Small intestine (tissue), 16 donors: ENCODE measurements at places on chromosomes 7 and 10. TPM values are rescaled to one million over a fixed set of nuclear protein-coding genes. Genes with fewer than 3 reads are reported as not detected.

The IDI2 gene
- not detected for polyA plus RNA-seq

GRCh38 chr7:4711093-4711492 is 29.0 kb downstream of the FOXK1 start:
- DNase-seq, result no peak

DNA sequence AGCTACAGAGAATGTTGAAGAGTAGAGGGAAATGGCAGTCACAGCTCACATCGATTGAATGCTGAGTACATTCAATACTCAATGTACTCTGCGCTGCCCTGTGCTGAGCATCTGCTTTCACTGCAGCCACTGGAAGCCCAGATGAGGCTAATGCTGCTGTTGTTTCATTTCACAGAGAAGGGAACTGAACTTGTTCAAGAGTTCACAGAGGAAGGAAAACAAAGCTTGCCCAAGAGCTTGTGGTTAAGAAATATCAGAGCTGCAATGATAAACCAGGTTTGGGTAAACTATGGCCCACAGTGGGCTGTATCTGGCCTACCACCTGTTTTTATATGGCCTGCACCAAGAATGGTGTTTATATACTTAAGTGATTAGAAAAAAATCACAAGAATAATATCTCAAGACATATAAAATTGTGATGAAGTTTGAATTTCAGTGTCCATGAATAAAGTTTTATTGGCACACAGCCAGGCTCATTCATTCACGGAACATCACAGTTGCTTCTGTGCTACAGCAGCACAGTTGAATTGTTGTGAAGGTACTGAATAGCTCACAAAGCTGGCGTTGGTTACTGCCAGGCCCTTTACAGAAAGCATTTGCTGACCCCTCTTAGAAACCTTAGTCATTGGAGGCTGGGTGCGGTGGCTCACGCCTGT is 64.1 kb downstream of the CFAP58 start:
- no peak for DNase-seq

The TMEM270 gene
- polyA plus RNA-seq, result 0.18 TPM

GRCh38 chr7:140903741-140904480 is 20.8 kb downstream of the BRAF start:
- DNase-seq, result no peak

The TEX36 gene
- not detected for polyA plus RNA-seq

DNA sequence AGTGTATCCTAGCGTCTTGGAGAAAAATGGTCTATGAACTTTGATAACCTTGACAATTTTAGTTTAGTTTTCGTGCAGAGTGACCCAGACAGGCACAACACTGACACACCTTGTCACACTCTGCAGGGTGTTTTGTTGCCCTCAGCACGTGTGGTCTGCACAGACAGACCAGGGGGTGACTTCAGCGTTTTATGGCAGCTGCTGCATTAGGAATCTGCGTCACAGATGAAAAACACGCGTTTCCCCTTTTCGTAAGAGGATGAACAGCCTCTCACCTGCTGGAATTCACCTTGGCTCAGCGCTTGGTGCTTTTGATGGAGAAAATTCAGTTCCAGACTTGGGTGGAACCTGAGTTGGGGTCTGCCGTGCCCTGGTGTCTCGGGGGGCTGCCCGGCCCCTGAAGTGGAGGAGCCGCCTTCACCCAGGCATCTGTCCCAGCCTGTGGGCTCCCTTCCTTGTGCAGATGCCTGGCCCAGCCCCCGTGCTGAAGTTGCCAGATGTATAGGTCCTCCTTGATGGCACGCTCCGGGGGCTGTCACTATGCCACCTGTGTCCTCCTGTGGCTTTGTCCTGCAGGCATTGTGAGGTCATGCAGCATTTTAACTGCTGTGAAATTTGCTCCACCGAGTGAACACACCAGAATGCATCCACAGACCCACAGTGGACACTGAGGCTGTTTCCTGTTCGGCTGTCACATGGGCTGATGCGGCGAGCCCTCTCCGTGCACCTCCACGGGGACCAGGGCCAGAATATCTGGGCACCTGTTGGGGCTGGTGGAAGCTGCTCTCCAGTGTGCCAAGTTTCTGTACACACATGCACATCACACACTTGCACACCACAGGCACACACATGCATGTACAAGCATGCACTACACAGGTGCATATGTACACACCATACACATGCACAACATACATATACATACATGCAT is 18.3 kb downstream of the INPP5A start:
- no peak for DNase-seq

The PNLIPRP3 gene
- polyA plus RNA-seq, result not detected

GRCh38 chr10:78774614-78774998 is 294.2 kb upstream of the ZMIZ1 start:
- DNase-seq, result no peak

DNA sequence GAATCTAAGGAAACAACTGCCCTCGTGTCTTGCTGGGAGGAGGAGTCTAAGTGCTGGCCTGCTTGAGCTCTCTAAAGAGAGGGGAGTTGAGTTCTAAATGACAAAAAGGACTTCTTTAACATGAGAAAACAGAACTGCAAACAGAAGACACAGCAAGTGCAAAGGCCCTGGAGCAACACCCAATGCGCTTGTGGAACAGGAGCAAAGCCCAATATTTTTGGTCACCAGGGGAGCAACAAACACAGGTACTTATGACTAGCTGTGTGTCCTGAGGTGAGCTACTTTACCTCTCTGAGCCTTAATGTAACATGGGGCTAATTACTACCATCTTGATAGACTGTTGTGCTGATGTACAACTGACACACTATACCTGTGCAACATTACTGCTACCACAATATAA is 634.3 kb downstream of the PARD3 start:
- DNase-seq, result no peak

The AQP1 gene
- polyA plus RNA-seq, result 175 TPM

- DNase-seq, result peak; percentile 72
Measured at GRCh38 chr10:102604439-102604841, 39.8 kb upstream of the TRIM8 start.

DNA sequence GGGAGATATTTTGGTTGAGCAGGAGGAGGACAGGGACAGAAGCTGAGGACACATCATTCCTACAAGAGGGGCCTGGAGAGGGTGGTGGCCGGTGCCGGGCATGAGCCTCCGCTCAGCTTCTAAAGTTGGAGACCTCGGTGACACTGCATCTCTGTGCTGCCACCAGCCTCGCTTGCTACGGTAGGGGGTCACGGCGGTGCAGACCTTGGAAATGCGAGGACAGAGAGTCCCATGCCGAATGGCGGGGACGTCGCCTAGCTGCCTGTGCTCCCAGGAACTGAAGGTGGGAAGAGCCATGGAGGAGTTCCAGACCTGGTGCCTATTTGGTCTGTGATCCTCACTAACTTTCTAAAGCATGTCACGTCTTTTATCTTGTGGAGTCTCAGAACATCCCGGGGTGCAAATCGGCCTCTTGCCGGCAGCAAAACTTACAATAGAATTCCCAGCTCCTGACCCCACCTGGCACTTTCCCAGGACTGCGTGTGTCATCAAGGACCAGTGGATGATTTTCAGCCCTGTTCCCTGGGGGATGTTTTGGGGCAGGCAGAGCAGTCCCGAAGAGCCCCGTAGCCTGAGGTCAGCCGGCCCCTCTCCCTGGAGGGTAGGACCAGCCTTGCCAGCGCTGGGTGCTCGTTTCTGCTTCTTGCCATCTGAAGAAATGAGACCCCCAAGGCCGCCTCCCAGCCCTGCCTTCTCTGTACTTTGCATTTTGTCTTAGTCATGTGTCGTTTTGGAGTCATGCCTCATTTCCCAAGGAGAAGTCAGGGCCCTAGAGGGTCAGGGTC is 205.8 kb upstream of the SHH start:
- no peak for DNase-seq

DNA sequence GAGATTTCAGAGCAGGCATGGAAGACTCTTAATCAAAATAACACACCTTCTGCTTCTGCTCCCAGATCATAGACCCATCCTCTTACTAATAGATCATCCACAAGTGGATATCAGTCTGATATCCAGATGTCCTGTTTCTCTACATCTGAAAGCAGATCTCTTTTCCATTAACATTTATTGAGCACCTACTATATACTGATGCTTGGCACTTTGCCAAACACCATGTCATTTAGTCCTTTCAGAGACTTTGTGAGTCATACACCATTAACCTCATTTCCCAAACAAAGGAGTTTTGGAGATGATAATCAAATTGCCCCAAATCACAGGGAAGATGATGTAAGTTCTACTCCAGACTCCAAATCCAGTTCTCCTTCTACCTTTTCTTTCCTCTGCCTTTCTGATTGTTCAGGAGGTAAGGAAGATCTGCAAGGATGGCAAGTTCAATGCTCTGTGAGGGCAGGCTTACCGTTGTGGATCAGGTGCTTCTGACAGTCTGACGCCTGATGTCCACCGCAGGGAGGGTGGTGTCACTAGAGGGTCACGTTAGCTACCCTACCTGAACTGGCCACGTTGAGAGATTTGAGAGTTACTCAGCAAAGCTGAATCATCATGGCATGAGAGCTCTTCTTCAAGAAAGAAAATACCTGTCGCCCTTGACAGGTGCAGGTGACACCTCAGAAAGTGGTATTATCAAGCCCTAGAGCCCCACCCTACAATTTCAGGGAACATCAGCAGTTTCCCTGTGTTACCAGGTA is 269.6 kb upstream of the ZMIZ1 start:
- no peak for DNase-seq

- DNase-seq, result no peak
Measured at GRCh38 chr7:125568799-125569198, 639.2 kb upstream of the POT1 start.

GRCh38 chr10:23530079-23530478 is 91.2 kb downstream of the OTUD1 start:
- DNase-seq, result no peak

The C7orf33 gene
- not detected for polyA plus RNA-seq

GRCh38 chr10:11204351-11204942 is 186.8 kb downstream of the CELF2 start:
- no peak for DNase-seq

DNA sequence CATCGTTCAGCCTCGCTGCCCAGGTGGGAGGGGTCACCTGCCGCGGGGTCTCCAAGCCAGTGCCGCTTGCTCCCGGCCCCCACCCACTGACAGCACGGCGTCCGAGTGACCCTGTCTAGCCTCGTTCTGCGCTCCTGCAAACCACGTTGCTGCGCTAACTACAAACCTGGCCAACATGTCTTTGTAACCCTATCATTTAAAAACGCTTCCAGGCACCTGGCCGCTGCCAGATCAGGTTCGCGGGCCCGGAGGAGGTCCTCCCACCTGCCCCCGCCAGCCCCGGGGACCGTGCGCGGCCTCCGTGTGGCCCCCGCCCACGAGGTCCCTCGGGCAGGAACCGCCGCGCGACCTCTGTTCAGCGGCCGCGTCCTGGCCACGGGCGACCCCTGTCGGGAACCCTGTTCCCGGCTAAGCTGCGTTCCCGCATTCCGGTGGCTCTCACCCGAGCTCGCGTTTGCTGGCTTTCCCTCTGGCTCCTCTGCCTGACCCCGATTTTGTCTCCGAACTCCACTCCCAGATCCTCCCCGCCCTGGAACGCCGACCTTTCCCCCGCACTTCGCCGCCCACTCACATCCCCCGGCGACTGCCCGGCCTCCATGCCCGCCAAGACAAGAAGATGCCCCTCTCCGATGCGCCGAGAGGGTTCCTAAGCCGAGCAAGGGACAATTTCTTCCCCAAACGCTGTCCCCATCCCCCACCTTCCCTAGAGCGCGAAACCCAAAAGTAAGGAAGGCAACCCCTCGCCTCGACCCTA is 2.4 kb downstream of the SFMBT2 start:
- DNase-seq, result peak; percentile 57

DNA sequence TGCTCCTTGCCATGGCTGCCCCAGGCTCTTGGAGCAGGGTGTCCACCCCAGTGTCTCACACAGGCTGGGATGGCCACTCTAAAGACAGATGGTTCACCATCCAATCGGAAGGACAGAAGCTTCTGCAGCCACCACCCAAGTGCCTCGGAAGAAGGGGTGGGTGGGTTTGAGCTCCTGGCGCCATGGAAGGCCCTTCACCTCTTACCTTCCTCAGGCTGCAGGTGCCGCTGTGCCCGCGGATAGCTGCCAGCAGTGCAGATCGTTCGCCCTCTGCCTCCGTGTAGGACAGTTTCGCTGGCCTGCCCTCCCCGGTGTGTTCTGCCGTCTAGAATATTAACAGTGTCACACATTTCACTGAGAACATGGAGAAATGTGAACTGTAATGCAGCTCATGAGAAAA is 243.6 kb upstream of the GRB10 start:
- DNase-seq, result no peak

DNA sequence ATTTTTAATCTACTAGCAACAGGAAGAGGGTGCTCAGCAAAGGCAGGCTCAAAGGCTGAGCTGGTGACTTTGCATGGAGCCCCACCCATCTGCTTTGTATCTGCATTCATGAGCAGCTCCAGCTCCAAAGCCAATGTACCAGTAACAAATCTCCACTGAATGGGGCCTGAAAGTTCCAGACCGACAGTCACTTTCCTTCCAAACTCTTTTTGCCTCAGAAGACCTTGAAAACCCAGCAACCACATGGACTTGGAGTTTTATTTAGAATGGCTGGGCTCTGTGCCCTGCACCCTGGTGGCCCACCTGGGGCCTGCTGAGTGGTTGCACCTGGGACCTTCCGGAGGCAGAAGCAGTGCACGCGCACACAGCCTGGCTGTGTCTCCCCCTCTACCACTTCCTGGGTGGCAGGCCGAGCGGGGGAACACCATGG is 195.0 kb upstream of the PLXNA4 start:
- DNase-seq, result no peak

The CNNM1 gene
- 0.63 TPM for polyA plus RNA-seq
